Type B pancreatic cell (in vitro differentiated cells): ENCODE measurements at places on chromosomes 2 and 18. TPM values are rescaled to one million over a fixed set of nuclear protein-coding genes. Genes with fewer than 3 reads are reported as not detected.

The UGT1A6 gene
- total RNA-seq = 0.52 and 1.9 TPM in 2 replicates

The CD8B gene
- total RNA-seq = 0.93 and 2.4 TPM in 2 replicates

The MAL gene
- 205 and 250 TPM in 2 replicates for total RNA-seq

GRCh38 chr2:43481927-43482542 is 113.8 kb downstream of the THADA start:
- H3K4me1 ChIP-seq = peaks cover 45% of the 10 kb centered on the region
- no peaks in the 10 kb centered on the region for H3K27me3 ChIP-seq
- no peak for DNase-seq
- H3K27ac ChIP-seq = peak overlapping the region; percentile 35

- DNase-seq = no peak
- H3K4me3 ChIP-seq = no peak overlapping the region
- H3K27ac ChIP-seq = no peak overlapping the region
- H3K4me1 ChIP-seq = peaks cover 17% of the 10 kb centered on the region
Measured at GRCh38 chr18:48084041-48084757, 153.7 kb upstream of the SMAD2 start.

DNA sequence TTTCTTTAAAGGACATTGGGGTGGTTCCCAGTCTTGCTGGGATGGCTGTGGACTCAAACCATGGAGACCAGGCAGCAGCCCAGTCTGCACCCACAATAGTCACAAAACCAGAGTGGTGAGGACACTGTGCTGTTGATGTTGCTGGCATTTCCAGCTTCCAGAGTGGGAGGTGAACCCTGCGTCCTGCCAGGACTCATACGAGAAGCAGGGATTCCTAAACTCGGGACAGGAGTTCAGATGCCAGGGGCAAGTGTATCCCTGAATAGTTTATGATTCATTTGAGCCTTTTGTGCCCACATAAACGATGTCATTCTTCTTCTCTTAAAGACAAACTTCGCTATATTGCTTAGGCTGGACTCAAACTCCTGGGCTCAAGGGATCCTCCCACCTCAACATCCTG is 62.8 kb downstream of the TCF7L1 start:
- DNase-seq = no peak
- H3K4me1 ChIP-seq = peaks cover 9% of the 10 kb centered on the region
- H3K27ac ChIP-seq = no peak overlapping the region
- H3K4me3 ChIP-seq = no peak overlapping the region
- no peaks in the 10 kb centered on the region for H3K36me3 ChIP-seq

- no peaks in the 10 kb centered on the region for H3K36me3 ChIP-seq
- H3K4me1 ChIP-seq = peaks cover 5% of the 10 kb centered on the region
- no peak for DNase-seq
- H3K27me3 ChIP-seq = no peaks in the 10 kb centered on the region
- no peak overlapping the region for H3K4me3 ChIP-seq
Measured at GRCh38 chr2:28102455-28102874, 211.9 kb downstream of the BABAM2 start.
